ENCODE measurements at places on chromosomes 12 and 14. TPM values are rescaled to one million over a fixed set of nuclear protein-coding genes. Genes with fewer than 3 reads are reported as not detected.

Gene MYBPC1
- total RNA-seq: not detected

Gene APPL2
- total RNA-seq: 56.0 TPM

GRCh38 chr12:87943023-87943422 lies 86.2 kb downstream of the C12orf50 start:
- no peaks in the 10 kb centered on the region for H3K36me3 ChIP-seq
- DNase-seq: no peak
- no peak overlapping the region for H3K27ac ChIP-seq
- no peaks in the 10 kb centered on the region for H3K4me1 ChIP-seq

DNA sequence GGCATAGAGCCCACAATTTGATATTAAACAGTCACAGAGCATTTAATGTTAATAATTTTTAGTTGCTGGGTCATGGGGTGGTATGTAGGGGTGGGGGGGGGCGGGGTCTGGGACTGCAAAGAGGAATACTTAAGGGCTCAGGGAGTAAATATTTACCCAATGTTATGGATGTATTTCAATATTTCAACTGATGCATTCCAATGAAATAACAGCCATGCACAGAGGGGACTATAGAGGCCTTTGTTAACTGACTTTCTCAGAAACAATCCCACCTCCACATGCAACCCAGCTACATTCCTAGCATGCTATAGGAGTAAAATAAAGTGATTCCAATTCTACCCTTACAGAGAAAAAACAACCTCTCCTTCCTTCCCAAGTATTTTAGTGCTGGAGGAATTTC lies 7.9 kb upstream of the BBS10 start:
- no peak overlapping the region for H3K4me3 ChIP-seq
- H3K36me3 ChIP-seq: peaks cover 5% of the 10 kb centered on the region
- DNase-seq: no peak
- no peak overlapping the region for H3K27ac ChIP-seq

- H3K27ac ChIP-seq: no peak overlapping the region
- H3K27me3 ChIP-seq: no peaks in the 10 kb centered on the region
- no peaks in the 10 kb centered on the region for H3K36me3 ChIP-seq
- no peak for DNase-seq
Measured at GRCh38 chr12:116927244-116927940, 16.6 kb downstream of the FBXW8 start.

GRCh38 chr12:65474831-65475230 lies 196.3 kb downstream of the MSRB3 start:
- no peaks in the 10 kb centered on the region for H3K27me3 ChIP-seq
- no peaks in the 10 kb centered on the region for H3K36me3 ChIP-seq
- DNase-seq: no peak
- H3K4me1 ChIP-seq: no peaks in the 10 kb centered on the region
- H3K4me3 ChIP-seq: no peak overlapping the region

GRCh38 chr12:109717390-109718357 lies 4.0 kb downstream of the FAM222A start:
- H3K4me1 ChIP-seq: peaks cover 12% of the 10 kb centered on the region
- H3K4me3 ChIP-seq: no peak overlapping the region
- H3K27me3 ChIP-seq: peaks cover 16% of the 10 kb centered on the region
- no peak for DNase-seq

GRCh38 chr12:3161861-3162260 lies 84.7 kb downstream of the TSPAN9 start:
- no peaks in the 10 kb centered on the region for H3K27me3 ChIP-seq
- no peak for DNase-seq
- no peak overlapping the region for H3K4me3 ChIP-seq
- H3K36me3 ChIP-seq: no peaks in the 10 kb centered on the region
- no peaks in the 10 kb centered on the region for H3K4me1 ChIP-seq
- H3K27ac ChIP-seq: no peak overlapping the region

DNA sequence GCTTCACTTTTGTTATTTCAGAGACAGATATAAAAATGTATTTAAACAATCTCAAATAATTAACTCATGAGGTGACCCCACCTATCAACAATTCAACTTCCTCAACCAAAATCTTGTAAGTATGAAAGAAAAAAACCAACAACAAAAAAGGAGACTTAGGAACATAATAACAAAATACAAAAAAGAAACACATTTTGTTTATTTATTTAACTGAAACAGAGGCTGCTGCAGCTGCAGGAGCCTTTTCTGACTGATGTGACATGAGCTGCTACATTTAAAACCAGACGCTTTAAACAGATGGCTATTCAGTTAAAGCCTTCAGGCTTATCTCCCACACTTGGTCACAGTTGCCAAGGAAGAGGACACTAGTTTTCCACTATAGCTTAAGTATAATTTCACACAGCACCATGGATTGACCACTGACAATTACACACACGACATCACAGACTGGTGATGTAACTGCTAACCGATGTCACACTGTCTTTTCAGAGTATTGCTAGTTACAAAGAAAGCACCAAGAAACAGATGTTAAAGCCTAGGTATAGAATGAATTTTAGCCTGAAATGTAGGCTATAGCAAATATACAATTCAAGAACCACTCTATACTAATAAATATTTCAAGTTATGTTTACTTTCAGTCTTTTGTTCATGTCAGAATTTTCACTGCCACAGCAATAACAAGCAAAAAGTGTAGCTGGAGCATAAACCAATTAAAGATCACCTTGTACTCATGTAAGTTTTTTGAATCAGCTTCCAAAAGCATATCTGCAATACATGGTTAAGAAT lies 113.0 kb downstream of the MED13L start:
- H3K4me3 ChIP-seq: no peak overlapping the region
- H3K4me1 ChIP-seq: peaks cover 45% of the 10 kb centered on the region
- no peak overlapping the region for H3K27ac ChIP-seq
- no peaks in the 10 kb centered on the region for H3K36me3 ChIP-seq
- no peaks in the 10 kb centered on the region for H3K27me3 ChIP-seq
- DNase-seq: no peak

Gene CLEC4D
- not detected for total RNA-seq

DNA sequence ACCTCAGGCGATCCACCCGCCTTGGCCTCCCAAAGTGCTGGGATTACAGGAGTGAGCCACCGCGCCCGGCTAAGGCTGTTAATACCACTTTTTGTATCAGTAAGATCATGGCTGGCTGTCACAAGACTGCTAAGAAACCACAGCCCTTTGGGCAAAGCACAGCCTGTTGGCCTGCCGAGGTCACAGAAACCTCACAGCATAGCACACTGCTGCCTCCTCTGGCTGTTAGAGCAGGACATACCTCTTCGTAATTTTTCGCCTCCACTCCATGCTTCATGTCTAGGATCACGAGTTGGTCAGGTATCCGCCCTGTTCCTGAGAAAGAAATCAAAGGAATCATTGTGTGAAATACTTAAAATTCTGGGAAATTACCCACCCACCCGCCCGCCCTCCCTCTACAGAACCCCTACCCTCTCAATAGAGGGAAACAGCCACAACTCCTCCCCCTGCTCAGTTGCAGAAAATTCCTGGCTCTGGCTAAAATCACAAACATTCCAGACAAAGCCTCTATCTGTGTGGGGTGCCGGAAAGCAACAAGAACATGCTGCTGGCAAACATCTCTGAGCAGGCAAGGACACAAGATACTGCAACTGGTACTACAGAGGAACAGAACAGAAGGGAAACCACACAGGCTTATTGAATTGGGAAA lies 20.7 kb upstream of the NEK9 start:
- H3K36me3 ChIP-seq: peaks cover 20% of the 10 kb centered on the region
- no peak overlapping the region for H3K4me3 ChIP-seq
- H3K27ac ChIP-seq: no peak overlapping the region
- H3K4me1 ChIP-seq: peaks cover 36% of the 10 kb centered on the region

DNA sequence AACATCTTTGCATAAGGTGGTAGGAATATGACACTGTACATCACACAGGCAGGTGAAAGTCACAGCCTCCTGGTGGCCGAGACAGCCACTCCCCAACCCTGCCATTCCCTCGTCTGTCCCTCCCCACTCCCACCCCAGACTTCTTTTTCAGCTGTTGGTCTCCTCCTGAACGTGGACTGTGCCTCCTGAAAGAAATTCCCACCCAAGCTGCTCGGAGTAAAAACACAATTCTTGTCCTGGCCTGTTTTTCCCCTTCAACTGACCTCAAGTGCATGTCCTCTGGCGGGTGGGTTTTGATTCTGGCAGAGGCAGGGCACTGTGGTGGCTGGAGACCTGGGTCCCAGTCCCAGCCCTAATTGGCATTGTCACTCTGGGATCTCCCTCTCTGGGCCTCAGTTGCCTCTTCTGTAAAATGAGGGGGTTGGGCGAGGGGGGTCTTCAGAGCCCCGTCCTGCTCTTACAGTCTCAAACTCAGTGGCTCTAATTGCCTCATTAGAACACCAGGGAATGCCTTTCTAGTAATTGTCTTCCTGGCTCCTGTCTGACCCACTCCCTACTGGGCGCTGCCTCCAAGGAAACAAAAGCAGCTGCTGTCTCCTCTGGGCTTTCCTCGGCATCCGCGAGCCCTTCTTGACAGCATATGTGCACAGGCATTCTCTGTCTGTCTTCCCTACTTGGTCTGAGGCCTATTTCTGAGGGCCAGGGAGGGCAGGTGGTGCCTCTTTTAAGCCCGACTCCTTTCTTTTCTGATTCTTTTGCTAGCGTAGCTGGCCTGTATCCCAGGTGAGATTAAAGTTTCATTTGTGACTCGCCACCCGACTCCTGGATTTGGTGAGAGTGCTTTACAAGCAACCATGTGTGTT lies 186.6 kb upstream of the RMST start:
- H3K36me3 ChIP-seq: no peaks in the 10 kb centered on the region
- DNase-seq: no peak
- no peak overlapping the region for H3K4me3 ChIP-seq
- no peak overlapping the region for H3K27ac ChIP-seq
- no peaks in the 10 kb centered on the region for H3K4me1 ChIP-seq
- H3K27me3 ChIP-seq: no peaks in the 10 kb centered on the region

Gene ZDHHC22
- not detected for total RNA-seq

GRCh38 chr12:68759852-68760251 lies 13.9 kb downstream of the SLC35E3 start:
- no peak for DNase-seq
- H3K4me1 ChIP-seq: no peaks in the 10 kb centered on the region
- no peaks in the 10 kb centered on the region for H3K27me3 ChIP-seq
- H3K36me3 ChIP-seq: peaks cover 5% of the 10 kb centered on the region

DNA sequence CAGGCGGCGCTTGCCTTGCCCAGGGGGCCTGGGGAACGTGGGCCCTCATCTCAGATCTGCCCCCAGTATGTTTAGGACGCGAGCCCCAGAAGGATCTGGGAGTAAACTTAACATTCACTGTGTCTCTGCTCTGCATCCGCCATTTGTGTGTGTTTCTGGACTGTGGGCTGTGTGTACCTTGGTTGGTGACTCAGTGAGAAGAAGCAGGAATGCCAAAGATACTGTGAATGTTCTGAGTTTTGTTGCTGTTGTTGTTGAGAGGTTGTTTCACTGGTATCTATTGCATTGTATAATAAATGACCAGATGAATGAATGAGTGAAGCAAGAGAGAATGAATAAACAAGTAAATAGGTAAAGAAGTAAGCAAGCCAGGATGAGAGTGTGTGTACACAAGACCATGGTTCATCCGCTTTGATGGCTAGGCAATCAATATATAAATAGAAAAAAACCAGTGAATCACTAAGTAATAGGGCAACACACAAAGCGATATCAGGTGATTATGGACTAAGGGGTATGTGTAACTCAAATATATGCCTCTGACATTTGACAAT lies 20.5 kb downstream of the MEG3 start:
- no peaks in the 10 kb centered on the region for H3K36me3 ChIP-seq
- no peaks in the 10 kb centered on the region for H3K27me3 ChIP-seq
- no peak overlapping the region for H3K4me3 ChIP-seq
- no peak for DNase-seq
- peaks cover 9% of the 10 kb centered on the region for H3K4me1 ChIP-seq

- DNase-seq: no peak
- no peaks in the 10 kb centered on the region for H3K36me3 ChIP-seq
- H3K4me1 ChIP-seq: no peaks in the 10 kb centered on the region
- H3K27me3 ChIP-seq: no peaks in the 10 kb centered on the region
Measured at GRCh38 chr14:59900556-59900955, 19.4 kb upstream of the LRRC9 start.

- no peaks in the 10 kb centered on the region for H3K27me3 ChIP-seq
- H3K4me1 ChIP-seq: peaks cover 7% of the 10 kb centered on the region
- no peak overlapping the region for H3K27ac ChIP-seq
Measured at GRCh38 chr12:96057986-96058553, 22.7 kb upstream of the LTA4H start.

DNA sequence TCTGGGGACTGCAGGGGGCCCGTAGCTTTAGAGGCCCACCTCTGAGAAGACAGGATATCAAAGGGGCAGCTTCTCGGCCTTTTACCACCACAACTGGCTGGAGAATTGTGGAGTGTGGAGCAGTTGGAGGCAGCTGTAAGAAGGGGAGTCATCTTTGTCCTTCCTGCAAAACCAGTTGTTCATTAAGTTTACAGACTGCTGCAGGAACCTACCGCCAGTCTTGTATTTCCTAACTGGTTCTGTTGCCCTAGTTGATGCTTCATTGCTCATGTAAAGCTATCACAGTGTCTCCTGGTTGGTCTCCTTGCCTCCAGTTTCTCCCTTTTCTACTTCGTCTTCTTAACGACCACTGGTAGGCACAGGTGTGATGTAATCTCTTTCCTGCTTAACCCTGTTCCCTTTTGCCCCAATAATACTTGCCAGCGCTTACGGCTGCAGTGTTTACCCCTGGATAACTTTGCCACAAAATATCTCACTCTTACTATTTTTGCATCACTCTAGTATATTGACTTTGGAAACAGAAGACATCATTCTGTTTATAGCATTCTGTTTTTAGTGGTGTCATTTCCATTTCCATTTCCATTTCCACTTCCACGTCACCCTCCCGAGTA lies 11.9 kb downstream of the ESPL1 start:
- no peak for DNase-seq
- H3K4me3 ChIP-seq: no peak overlapping the region
- no peaks in the 10 kb centered on the region for H3K27me3 ChIP-seq
- no peaks in the 10 kb centered on the region for H3K4me1 ChIP-seq
- H3K27ac ChIP-seq: no peak overlapping the region
- H3K36me3 ChIP-seq: no peaks in the 10 kb centered on the region

Gene CKB
- 2.8 TPM for total RNA-seq

Gene STON2
- not detected for total RNA-seq

Gene CD9
- total RNA-seq: 5.8 TPM

- no peak for DNase-seq
- no peak overlapping the region for H3K4me3 ChIP-seq
- H3K4me1 ChIP-seq: no peaks in the 10 kb centered on the region
- H3K27me3 ChIP-seq: no peaks in the 10 kb centered on the region
Measured at GRCh38 chr14:61736751-61737150, 25.5 kb upstream of the SNAPC1 start.

Gene PCNX4
- total RNA-seq: 53.0 TPM

Gene TSPAN9
- 0.67 TPM for total RNA-seq

Gene SDR9C7
- total RNA-seq: not detected

DNA sequence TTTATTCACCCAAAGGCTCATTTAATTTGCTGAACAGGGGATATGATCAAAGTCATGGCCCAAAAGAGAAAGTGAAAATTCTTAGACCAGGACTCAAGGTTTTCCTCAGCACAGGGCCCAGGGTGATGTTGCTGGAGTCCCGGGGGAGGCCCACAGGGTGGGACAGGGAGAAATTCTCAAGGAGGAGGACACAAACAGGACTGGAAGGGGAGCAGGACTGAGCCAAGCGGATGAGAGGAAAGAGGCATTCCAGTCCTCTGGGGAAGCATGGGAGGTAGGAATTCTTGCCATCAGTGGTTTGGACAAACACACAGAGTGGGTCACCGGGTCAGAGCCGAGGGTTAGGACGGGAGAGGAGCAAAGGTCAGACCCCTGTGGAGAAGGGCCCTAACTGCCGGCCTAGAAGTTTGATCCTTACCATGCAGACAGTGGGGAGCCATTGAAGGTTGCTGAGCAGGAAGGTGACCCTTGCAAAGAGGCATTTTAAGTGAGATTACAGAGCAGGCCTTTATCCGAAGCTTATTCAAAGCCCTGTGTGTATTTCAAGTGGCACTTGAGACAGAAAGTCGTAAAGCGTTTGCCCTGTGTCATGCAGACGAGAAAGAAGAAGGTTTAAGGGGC lies 68.4 kb upstream of the PTGR2 start:
- H3K27me3 ChIP-seq: no peaks in the 10 kb centered on the region
- H3K27ac ChIP-seq: peak overlapping the region; percentile 84
- H3K4me3 ChIP-seq: no peak overlapping the region
- peaks cover 5% of the 10 kb centered on the region for H3K36me3 ChIP-seq
- DNase-seq: no peak

All from CD4-positive, alpha-beta memory T cell (primary cell).